Stimulated activated CD4-positive, alpha-beta T cell treated with anti-CD3 and anti-CD28 coated beads, Interleukin-12 subunit alpha, Interleukin-12 subunit beta, amount 100 ng/mL, for 48 hours (primary cell): ENCODE measurements at places on chromosomes 11 and 22.

DNA sequence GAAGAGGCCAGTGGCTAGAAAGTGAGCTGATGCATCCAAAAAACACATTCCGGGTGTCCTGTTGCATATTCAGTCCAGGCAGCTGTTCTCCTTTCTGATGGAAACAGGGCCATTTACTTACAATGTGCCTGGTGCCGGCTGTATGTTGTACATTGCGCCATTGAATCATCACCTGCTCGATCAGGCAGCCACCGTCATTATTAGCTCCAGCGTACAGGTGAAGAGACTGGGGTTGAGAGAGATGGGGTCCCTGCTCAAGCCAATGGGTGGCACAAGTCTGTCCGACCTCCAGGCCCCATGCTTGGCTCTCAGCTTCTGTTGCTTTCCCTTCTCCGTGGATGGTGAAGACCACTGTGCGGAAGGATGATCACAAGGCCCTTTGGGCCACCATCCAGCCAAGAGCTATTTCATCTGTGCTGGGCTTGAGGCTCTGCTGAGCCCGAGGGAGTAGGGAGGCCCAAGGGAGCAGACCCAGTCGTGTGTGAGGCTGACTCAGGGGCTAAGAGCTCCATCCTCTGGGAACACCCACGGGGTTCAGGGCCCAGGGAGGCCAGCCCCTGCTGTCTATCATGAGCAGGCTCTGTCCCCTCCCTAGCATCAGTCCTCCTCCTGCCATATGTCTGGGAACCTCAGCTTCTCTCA is 20.7 kb upstream of the EMID1 start:
- DNase-seq: no peak

DNA sequence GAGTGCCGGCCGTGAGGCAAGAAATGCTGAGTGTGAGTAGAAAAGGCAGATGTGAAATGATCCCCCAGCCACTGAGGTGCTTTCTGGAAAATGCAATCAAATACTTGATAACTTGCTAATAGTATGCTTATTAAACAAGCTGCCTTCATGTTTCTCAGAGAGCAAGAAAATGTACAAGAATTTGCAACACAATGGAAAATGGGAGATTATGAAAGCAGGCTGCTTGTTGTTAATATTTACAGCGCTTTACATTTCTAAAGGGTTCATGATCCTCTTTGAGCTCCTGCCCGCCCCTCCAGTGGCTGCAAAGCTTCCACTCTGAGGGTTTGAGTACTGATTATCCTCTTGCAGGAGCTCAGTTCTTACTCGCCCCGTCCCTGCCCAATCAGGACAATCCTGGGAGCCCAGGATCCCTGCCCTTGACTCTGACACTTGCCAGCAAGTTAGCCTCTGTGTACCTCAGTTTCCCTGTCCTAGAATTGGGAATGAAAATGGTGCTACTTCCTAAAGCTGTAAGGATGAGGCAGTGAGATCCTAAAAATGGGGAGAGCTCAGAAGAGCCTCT is 645.1 kb downstream of the TBC1D22A start:
- no peak for DNase-seq

GRCh38 chr11:118690553-118691304 is 11.3 kb upstream of the TREH start:
- DNase-seq: no peak

- no peak for DNase-seq
These were observed 1172.8 kb upstream of the TENM4 start for GRCh38 chr11:80613655-80614054.

DNA sequence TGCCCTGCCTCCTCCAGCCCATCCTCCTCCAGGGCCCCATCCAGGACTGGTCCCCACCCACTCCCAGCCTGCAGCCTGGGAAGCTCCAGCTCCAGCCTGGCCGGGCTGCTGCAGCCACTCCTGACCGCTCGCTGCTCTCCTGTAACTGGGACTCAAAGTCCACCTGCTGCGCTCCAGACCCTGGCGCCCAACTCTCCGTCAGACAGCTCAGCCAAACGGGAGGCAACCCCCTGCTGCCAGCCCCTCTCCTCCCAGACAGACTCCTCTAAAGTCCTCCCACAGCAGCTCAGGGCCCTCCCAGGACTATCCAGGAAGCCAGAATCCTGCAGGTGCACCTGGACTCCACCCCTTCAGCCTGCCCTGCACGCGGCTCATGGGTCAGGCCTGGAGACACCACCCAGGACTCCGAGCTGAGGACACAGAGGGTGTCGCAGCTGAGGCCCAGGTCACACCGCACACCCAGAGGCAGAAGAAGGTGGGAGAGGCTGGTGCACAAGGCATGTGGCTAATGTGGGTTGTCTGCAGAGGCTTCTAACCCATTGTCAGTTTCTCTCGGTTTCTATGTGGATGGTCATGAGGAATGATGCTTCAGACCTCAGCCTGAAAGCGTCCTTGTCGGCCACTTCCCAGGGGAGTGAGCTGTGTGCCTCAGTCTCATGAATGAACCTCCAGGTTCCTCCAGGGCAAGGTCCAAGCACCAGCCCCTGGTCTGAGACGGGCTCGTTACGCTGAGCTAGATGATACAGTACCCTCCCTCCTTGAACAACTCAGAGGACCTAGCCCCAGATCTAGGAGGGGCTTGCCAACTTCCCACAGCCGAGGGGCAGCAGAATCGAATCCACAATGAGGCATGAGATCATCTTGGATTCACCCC is 1514.8 kb downstream of the TBC1D22A start:
- DNase-seq: no peak

DNA sequence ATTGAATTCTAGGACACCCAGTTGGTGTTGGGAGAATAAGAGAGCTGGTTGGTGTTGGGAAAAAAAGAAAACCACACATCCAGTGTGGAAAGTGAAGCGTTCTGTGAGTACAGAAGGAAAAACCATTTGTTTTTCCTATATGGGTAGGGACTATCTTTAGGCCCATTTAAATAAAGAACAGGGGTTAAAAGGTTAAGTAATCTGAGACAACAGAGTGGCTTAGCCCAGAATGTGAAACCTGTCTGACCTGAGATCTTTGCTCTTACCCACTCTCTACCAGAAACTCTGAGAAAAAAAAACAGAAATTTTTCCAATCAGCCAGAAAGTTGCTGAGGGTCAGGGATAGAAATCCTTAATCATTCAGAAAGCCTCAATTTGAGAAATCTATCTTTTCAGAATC is 59.8 kb upstream of the LRRC55 start:
- no peak for DNase-seq

DNA sequence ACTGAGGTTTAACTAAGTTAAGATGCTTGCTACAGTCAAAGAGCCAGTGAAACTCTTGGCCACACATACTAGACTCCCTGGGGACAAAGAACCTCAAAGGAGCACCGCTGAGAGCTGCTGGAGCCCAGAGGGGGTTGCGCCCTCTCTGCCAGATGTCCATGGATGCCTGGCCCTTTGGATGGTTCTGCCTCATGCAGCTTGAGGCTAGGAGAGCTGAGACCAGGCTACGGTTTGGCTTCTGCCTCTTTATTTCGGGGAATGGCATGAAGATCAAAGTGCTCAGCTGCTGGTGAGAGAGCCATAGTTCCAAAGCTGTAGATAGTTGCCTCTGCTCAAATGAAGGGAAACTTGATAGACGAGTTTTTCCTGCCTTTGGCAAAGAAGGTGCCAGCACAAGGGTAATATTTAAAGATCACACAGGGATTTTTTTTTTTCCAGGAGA is 43.0 kb downstream of the RASSF10 start:
- DNase-seq: no peak
